ENCODE measurements at places on chromosomes 2 and 18.

GRCh38 chr2:103823847-103824246, 1030.1 kb upstream of the POU3F3 start:
- DNase-seq: no peak

DNA sequence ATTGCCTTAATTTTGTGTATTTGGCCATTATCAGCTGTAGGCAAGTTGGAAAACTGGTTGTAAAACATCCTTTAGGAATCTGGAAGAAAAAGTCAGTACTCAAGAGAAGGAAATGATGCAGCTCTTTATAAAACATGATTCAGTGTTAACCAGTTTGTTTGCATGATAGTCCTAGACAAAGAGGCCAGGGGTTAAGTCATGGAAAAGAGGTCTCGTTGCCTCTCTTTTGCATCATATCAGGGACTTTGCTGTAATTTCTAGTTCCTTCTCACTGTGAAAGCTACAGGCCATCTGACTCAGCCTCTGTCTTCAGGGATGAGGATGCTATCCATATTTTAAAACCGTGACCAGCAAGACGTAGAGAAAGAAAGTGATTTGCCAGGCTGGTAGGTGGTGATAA, 38.0 kb downstream of the NPAS2 start:
- DNase-seq: no peak

DNA sequence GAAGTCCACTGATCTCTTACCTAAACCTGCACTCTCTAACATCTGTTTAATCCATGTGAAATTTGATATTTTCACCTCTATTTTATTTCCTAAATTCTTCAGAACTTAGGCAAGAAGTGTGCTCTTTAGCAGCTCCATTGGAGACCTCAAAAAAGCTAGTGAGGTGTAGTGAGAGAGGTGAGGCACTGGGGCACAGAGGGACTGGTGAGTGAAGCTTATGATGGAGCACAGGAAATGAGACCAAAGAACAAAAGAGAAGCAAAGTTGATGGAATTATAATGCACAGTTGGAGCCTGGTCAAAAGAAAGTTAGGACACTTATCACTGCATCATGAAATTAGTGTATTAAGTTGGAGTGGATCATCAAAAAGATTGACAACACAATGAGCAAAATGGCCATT, 1050.7 kb upstream of the NRXN1 start:
- no peak for DNase-seq

GRCh38 chr2:20650393-20650876, 463 bp downstream of the HS1BP3 start:
- DNase-seq: no peak

GRCh38 chr2:229371086-229371485, 100.0 kb upstream of the PID1 start:
- DNase-seq: no peak

GRCh38 chr18:45526114-45526841, 89.0 kb upstream of the SLC14A2 start:
- no peak for DNase-seq

DNA sequence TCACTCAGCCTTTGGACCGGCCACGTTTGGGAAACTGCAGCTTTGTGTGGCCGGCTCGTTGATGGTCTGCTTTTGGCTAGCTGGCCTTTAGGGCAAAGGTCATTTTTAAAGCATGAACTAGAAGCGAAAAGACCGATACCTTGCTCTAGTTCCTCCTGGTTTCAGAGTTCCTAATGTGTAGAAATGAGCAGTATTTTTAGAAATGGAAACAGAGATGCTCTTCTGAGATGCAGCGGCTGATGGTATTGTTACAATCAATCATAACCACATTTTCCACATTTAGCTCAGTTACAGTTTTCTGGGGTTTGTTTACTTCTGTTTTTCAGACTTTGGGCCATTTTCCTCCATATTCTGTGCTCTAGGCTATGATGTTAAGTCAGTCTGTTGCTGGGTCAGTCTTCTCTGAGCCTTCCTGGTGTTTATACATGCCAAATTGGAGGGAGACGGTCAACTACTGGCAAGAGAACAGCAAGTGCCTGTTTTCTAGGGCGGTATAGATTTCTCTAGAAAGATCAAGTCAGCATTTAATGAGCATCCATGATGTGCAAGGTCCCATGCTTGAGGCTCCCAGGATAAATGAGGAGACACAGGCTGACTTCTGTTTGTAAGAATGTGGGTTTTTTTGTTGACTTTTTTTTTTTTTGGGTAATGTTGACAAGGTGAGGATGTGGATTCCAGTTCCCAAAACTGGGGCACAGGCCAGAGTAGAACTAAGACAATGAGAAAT, 28.0 kb downstream of the RNF144A start:
- DNase-seq: no peak

- DNase-seq: no peak
Measured at GRCh38 chr2:5691985-5692529, at the start of gene SOX11. TSS of gene SOX11 (plus strand) at chr2:5692384. CDS start at chr2:5692722, 338 bp downstream.

GRCh38 chr18:24485681-24486080, 25.2 kb downstream of the HRH4 start:
- no peak for DNase-seq

Data from activated naive CD4-positive, alpha-beta T cell (primary cell).